SW480 (cell line): ENCODE measurements at places on chromosomes 3 and 15.

DNA sequence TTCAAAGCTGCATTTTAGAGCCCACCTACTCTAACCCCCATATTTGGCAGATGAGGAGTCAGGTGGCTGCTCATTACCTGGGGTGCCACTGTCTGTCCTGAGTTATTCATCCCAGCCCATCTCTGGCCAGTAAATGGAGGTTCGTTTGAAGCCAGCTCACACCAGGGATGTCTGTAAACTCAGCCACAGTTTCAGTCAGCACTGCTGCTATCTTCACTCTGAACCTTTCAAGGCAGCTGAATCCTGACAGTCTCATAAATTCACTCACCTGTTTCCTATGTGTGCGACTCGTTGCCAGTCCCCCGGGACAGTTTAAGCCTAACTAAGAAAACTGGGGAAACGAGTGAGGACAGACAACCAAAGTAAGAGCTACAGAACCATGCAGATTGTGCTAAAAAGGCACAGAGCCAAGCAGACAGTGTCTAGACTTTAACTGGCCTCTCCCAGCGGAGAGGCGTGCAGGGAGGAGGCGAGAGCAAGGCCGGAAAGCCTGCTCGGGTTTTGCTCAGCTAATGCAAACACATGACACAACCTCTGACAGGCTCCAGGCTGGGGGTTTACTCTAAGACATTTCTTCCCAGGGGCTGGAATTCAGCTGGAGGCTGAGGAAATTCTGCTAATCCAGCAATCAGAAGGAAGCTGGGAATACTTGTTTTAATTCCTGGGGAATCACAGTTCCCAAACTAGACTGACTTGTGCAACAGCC is 12.0 kb downstream of the FSTL1 start:
- no peak for DNase-seq

GRCh38 chr3:18585004-18585968 is 160.1 kb upstream of the SATB1 start:
- no peak for DNase-seq

GRCh38 chr3:127915115-127915936 is at the start of gene KBTBD12:
TSS of gene KBTBD12 (plus strand) at chr3:127915232. CDS start at chr3:127923062, 7,830 bp downstream.
- DNase-seq: no peak

GRCh38 chr3:7999384-7999783 is 502.2 kb upstream of the LMCD1 start:
- DNase-seq: no peak

- no peak for DNase-seq
Measured at GRCh38 chr3:60076331-60076730, 1026.5 kb upstream of the CFAP20DC start.

- DNase-seq: peak; percentile 5
Measured at GRCh38 chr3:39343076-39343717, 13.7 kb downstream of the CCR8 start.

DNA sequence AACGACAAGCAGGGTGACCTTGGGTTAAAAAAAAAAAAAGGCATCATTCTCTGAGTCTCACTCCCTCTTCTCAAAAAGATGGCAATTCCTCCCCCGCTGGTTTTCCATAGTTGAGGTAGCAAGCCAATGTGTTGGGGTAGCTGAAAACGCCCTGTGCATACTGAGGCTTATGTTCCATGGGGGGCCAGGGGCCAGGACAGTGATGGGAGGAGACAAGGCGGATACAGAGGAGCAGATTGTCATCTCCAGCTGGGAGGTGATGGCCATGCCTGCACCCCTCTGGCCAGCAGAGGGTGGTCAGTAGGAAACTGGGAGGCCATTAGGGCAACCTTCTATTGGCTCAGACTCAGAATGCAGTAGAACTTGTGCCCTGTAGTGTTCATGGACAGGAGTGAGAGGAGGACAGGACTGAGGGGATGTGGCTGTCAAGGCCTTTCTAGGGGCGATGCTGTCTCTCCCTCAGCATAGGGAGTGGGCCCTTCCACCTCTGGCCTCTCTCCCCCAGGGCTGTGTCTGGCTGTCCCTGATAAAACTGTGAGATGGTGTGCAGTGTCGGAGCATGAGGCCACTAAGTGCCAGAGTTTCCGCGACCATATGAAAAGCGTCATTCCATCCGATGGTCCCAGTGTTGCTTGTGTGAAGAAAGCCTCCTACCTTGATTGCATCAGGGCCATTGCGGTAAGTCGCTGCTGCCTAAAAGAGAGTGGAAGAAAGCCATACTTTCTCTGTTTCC is 1.9 kb downstream of the TF start:
- DNase-seq: no peak

DNA sequence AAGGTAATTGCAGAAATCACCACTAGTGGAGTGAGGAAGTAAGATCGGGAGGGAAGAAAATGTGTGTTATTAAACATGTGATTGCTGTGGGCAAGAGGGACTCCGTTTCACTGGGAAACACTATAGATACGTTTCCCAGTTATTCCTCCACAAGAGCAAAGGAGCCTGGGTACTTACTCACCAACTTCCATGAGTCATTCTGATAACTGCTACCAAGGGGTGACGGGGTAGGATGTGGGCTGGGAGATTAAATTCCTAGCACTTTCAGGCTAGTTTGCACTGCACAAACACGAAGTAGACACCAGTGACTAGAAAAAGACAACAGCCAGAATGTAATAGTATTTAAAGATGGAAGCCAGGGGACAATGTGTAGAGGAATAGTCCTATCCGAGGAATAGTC is 812.9 kb upstream of the CFAP20DC start:
- DNase-seq: peak; percentile 6

- DNase-seq: no peak
Measured at GRCh38 chr3:153631664-153632063, 469.6 kb downstream of the RAP2B start.

- DNase-seq: peak; percentile 49
Measured at GRCh38 chr3:62559831-62560445, 186.6 kb upstream of the FEZF2 start.

GRCh38 chr3:172341482-172342059 is 106.7 kb downstream of the GHSR start:
- DNase-seq: peak; percentile 52

DNA sequence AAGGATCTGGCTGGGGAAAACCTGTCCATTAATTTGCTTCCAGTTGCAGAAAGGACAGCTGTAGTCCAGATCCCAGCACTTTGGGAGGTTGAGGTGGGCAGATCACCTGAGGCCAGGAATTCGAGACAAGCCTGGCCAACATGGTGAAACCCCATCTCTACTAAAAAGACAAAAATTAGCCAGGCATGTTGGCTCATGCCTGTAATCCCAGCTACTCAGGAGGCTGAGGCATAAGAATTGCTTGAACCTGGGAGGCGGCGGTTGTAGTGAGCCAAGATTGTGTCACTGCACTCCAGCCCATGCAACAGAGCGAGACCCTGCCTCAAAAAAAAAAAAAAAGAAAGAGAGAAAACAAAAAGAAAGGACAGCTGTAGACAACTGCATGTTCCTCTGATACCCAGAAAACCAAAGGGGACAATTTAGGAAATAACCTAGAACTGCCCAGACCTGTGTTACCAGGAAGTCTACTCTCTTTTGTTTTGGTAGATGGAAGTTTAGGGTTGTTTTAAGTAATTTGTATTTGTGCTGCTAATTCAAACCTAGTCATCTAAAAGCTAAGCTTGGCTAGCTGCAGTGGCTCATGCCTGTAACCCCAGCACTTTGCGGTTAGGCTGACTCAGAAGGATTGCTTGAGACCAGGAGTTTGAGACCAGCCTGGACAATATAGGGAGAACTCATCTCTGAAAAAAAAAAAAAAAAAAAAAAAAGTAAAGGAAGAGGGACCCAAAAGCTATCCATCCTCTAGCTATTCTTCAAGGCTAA is 22.7 kb downstream of the EXD1 start:
- DNase-seq: no peak

DNA sequence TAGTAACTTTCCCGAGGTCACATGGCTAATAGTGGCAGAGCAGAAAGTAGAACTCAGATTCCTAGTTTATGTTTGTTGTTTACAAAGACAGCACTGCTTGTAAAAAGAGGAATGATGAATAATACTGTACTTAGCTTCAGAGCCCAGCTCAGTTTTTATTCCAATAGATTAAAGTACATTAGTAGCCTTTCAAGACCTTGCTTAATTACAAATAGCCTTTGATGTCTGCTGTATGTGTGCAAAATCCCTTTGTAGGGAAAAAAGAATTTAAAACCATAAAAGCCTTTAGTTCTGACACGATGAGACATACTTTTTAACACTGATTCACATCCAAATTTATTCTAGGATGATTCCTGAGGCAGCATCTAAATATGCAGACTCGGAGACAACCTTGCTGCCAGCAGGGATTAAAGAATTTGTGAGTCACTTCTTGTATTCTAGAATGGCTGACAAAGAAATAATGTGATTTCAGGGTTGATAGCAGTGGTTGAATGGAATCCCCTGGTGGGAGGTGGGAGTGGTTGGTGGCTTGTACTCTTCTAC is 324.2 kb upstream of the TGFBR2 start:
- peak; percentile 98 for DNase-seq

DNA sequence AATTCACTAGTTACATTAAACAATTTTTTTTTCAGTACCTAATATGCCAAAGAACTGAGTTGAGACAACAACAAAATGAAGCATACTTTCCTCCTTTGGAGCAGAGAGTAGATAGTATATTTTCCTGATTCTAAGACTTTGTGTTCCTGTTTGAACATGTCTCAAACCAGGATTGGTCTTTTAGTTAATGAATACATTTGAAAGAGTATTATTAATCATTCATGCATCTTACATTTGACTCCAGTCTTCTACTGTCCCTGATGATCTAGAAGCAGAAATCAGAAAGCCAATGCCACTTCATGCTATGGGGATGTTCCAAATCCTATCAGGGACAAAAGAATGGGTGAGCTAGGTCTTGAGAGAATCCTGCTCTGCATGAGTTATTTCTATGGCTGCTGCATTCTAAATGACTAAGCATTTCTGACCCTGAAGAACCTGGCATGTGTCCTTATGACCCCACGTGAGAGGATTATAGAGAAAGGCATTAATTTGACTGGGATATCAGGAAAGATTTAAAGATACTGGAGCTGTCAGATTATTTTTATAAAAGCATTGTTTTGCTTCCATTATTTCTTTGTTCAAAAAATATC is 32.9 kb upstream of the MBNL1 start:
- no peak for DNase-seq

GRCh38 chr3:45223889-45224727 is 2.0 kb downstream of the TMEM158 start:
- DNase-seq: no peak

- DNase-seq: no peak
Measured at GRCh38 chr3:167575000-167575600, 78.6 kb downstream of the WDR49 start.

- peak; percentile 70 for DNase-seq
Measured at GRCh38 chr15:74317820-74318375, 49.5 kb downstream of the CYP11A1 start.
